ENCODE measurements at places on chromosomes 3 and 15.

DNA sequence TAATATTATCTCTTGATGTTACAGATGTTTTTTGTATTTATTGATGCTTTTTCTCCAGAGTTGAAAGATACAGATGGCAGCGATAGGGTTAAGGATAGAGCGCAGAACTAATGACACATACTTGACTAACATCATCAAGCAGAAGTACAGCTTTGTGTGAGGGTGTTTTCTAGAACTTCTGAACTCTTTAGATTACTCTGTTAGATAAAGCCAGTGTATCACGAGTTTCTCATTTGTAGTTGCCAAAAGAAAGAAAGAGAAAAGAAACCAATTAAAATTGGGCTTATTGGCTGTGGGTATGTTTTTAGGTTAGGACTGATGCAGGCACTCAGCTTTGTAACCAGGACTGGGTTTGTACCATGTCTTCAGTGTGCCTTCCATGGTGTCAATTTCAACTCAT is 6.6 kb upstream of the GPR171 start:
- no peak for DNase-seq

- peak; percentile 49 for DNase-seq
Observed at GRCh38 chr3:151439652-151440125, 21.2 kb downstream of the IGSF10 start.

GRCh38 chr15:94177112-94177511 is 54.2 kb upstream of the MCTP2 start:
- DNase-seq: no peak

- no peak for DNase-seq
Observed at GRCh38 chr3:121976727-121977126, 45.3 kb downstream of the ILDR1 start.

DNA sequence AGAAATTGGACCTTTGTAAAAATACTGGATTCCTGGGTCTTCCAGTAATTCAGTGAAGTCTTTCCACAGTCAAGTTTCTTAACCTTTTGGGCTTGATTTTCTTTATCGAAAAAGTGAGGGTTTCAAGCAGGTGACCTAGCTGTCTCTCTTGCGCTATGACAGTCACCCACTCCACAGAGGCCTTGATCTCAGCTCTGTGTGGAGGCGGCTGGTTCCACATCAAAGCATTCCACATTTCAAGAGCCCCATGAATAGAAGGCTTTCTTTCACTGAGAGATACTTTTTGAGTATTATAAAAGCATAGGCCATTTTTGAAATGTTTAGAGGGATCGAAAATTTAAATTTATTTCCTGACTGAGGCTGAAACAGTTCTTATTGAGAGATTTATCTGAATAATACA is 43.9 kb downstream of the GABRA5 start:
- DNase-seq: peak; percentile 5

DNA sequence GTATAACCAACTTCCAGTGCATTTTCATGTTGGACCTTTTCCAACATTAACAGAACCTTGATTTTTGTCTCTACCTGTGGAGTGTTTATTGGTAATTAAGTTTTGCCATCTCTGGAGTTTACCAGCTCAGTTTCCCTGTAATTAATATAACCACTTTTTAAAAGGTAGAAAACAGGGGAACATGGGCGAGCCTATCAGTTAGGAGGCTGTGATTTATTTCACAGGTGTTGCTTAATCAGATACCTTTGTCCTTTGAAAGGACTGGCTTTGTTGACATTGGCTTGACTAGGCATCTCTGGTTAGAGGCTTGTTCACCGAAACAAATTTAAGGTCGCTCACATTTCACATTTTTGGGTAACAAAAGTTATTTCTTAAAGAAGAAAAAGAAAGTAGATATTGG is 622 bp downstream of the NAALADL2 start:
- no peak for DNase-seq

- DNase-seq: no peak
Observed at GRCh38 chr15:60134609-60135008, 130.5 kb downstream of the FOXB1 start.

GRCh38 chr15:57339321-57339720 is 37.0 kb upstream of the CGNL1 start:
- no peak for DNase-seq

DNA sequence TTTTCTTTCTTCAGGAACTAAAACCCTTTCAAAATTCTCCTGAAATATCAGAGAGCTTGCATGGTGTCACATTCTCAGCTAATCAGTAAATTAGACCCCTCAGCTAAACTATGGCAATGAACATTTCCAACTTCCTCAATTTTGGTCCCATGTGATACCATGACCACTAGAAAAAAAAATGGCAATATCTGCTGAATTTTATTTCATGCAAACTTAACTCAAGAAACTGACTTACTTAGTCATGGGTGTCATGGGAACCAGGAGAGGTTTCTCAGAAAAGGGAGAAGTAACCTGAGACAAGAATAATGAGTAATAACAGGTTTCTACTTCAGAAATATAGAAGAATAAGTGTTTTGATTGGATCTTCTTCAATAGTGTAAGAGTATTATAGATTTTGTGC is 784.6 kb upstream of the ALCAM start:
- no peak for DNase-seq

- DNase-seq: no peak
Observed at GRCh38 chr15:63044645-63045464, 2.3 kb downstream of the TPM1 start.

DNA sequence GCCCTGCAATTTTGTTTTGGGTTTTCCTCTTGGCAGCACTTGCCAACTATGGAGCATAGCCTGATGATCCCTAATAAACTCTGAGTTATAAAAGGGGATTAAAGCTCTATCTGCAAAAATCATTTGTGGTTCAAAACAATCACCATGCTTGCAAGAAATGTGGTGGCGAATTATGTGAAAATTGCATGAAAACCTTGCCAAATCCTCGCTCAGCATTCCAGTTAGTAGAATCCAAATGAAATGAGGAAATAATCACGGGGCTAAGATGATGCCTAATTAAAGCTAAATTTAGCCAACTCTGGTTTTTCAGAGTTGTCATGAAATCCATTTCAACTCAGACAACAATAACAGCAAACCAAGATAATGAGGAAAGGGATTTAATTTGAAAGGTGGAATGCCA is 73.0 kb upstream of the PROK2 start:
- DNase-seq: no peak

Data from HepG2 (cell line).